ENCODE measurements at places on chromosomes 7 and 10.

- DNase-seq: no peak
These were observed 97.3 kb downstream of the DGKB start for GRCh38 chr7:14805105-14805719.

DNA sequence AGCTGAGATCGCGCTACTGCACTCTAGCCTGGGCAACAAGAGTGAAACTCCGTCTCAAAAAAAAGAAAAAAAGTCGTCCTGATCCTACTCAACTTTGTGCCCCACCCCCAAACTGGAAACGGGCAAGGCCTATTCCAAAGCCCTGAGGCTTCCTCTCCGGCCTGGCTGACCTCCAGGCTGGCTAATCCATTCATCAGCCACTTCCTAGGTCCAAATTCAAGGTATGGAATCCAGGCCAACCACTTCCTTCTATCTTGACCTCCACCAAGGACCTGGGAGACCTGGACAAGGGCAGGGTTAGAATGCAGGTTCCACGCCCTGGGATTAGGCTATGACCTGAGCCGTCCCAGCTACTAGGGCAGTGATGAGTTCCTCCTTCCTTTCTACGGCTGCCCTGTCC, 20.4 kb upstream of the EIF4H start:
- no peak for DNase-seq

GRCh38 chr7:134605978-134606923, 40.4 kb upstream of the BPGM start:
- peak; percentile 65 for DNase-seq

DNA sequence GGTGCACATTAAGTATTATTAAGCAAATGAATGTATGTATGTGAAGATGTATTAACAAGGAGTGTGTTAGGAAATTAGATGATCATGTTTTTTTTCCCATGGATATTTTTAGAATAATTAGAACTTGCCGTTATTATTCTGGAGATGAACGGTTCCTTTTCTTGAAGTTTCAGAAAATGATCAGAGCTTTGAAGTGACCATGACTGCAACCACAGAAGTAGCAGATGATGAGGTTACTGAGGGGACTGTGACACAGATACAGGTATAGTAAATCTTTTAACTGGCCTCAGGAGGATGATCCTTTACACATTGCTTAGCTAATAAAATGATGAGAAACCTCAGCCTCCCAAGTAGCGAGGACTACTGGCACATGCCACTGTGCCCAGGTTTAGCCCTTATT, 18.6 kb downstream of the DMTF1 start:
- DNase-seq: no peak

- DNase-seq: no peak
These were observed 341.5 kb downstream of the ELMO1 start for GRCh38 chr7:37107047-37107750.

DNA sequence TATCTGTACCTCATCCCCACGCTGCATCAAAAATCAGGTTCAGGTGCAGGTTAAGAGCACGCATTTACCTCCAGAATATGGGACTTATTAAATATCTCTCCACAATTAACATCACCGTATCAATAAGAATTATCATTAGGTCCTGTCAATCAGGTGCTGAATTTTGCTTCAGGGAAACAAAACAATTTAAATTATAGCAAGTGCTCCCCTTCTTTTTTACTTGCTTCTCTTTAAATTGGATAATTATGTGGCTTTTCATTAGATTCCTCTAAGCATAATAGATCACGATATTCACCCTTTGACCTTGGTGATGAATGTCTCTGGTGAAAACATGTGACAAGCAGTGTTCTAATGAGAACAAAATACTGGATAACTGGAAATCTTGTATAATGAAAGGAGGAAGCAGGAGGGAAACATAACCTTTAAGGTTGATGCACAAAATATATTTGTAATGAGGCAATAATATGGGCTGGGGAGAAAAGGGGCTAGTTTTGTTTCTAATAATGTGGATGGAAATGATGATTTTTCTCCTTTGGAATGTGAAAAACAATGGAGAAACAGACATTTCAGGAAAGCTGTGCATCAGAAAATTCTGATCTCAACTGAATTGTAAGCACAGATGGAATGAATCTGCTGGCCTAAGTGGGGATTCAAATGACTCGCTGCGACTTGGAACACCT, 166.9 kb downstream of the SNX10 start:
- DNase-seq: no peak

DNA sequence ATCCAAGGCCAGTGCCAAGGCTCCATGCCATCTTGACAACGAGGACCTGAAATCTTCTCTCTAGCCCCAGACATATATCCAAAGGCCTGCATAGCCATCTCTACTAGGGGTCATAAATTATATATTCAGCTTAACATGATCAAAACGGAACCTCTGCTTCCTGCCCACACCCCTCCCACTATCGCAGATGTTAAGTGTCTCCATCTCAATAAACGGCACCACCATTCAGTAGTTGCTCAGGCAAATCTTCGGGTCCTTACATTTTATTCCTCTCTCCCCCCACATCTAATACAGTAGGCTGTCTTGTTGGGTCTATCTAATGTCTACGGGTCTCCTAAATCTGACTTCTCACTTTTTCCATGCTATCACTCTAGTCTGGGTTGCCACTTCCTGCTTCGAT, 201.1 kb upstream of the PLXNA4 start:
- DNase-seq: no peak

DNA sequence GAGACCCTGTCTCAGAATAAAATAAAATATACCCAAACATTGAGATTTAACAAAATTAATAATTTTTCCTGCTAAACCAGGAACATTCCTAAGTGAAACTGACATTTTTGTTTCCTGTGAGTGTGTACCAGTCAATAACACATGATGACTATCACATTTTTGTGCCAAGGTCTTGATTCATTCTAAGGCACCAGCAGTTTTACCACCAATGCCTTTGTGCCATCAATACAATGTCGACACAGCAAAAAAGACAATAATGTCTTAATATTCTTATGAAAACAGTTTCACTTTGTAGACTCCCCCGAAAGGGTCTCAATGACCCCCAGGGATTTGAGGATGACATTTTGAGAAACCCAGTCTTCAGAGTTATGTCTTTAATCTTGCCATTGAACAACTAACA, 7.2 kb upstream of the CADPS2 start:
- no peak for DNase-seq

- no peak for DNase-seq
These were observed 827.6 kb upstream of the AUTS2 start for GRCh38 chr7:68770649-68771048.

DNA sequence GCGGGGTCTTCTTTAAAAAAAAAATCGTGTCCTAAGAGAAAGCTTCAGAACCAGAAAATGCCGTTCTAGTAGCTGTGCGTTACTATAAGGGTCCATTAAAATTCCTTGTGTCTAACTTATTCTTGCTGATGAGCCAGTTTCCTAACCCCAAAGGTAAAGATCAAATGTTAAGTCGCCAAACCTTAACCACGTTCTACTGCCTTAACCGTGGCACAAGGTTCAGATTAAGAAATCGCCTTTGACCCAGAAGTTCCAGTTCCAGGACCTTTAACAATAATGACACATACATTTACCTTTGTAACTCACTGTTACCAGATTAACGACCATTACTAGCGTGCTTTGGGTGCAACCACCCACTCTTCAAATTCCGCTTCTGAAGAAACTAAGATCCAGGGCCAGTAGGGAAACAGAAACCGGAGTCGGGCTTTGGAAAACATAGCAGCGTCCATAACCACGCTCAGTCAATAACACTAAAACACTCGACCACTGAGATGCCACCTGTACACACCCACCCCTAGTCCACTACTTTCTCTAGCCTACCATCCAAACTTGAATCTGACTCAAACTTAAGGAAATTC, 620 bp downstream of the BET1 start:
- DNase-seq: no peak

GRCh38 chr7:41731493-41732435, 28.9 kb upstream of the INHBA start:
- no peak for DNase-seq

DNA sequence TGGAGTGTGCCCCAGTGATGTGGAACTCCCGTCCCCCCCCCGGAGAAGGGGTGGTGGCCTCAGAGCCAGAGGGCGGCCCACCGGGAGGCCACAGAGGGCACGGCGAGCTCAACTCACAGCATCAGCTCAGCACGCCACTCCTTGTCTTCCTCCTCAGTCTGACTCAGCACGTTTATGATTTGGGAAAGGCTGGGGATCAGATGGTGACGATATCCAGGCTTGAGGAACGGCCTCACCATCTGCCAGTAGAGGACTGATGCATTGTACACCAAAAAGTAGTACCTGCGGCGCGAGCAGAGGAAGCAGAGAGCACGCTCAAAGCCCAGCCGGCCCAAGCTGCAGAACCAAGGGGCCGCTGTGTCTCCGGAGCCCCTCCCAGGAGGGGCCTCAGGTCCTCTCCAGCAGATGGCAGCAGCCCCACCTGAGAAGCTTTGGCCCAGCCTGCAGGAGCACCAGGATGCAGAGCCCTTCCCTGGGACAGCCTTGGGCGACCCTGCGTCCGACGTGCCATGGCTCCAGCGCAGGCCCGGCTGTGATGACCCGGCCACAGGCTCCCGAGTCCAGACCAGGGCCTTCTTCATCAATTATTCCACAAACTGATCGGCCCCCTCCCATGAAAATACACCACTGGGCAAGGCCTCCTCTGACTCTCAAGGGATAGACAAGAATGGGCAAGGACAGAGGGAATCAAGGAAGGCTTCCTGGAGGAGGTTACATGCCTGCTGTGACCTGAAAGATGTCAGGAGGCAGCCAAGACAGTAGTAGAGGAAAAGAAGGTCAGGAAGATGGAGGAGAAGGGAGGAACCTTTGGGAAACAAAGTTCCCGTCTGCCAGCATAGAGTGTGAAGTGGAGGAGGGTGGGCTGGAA, 3.7 kb downstream of the CFAP46 start:
- DNase-seq: peak; percentile 78

DNA sequence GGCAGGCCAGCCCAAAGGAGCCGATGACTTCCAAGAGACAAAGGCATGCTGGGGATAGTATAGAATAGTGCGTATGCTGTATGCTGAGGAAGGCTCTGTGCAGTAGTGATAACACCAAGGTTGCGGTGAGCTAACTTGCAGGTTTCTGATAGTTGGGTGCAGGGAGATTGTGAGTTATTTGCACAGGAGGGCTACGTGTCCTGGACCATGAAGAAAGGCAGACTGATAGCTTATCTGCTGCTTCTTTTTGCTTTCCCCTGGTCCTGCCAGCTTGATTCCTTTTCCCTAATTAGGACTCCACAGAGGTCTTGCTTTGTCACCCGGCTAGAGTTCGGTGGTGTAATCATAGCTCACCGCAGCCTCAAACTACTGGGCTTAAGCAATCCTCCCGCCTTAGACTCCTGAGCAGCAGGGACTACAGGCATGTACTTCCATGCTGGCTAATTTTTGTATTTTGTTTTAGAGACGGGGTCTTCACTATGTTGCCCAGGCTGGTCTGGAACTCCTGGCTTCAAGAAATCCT, 43.9 kb upstream of the ARHGAP12 start:
- DNase-seq: no peak

DNA sequence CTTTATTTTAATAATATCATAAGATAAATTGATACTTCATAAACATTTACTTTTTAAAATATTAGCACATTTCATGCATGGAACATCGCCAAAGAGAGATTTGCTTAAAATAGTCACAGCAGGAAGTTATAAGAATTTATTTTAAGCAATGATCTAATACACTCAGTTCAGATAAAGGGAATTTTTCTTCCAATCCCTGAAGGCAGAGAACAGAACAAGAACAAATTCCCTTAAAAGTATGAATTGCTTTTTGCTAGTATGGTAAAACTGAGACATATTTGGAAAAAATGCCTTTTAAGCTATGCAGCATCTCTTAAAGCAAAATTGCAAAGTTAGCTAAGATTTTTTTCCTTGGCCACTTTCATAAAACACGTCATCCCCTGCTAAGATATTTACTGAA, 91.0 kb downstream of the SEMA3D start:
- DNase-seq: no peak
